AG04449 (cell line): ENCODE measurements at places on chromosomes 12 and 14.

- no peak for DNase-seq
Measured at GRCh38 chr14:96051642-96052540, 12.7 kb downstream of the C14orf132 start.

DNA sequence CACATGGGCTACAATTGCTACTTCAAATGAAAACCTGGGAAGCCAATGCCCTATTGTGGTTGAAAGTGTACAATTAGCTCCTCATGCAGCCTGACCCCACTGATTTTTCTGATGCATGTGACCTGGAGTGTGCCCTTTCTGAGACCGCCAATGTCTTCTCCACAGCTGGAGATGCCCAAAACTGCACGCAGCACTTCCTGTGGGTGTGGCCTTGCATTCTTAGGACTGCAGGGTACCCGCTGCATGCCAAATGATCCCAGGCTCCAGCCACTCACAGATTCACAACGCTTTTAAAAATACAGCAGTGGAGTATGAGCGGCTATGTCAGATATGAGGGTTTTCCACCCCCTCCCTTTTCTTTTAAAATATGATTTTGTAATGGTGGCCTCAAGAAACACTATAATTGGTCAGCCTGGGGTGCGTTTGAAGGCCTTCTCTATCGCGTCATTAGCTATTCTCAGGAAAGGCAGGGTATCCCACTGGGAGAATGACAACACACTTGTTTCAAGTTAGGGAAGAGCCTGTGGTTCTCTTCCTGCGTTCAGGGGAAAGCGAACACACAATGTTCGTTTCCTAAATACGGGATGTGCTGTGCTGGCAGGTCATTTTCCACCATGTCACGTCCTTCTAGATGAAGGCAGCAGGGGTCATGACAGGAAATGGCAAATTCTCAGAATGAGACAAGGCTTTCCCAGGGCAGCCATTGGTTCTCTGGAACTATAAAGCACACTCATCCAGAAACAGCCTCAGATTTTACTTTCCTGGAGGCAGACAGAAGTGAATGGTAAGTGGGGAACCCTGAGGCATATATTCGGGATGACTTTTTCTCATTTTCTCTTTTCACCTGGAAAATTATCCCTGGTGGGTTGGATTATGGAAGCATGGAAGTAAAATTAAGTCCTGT is at the start of gene APOLD1:
APOLD1 (plus strand) TSS at position 749 of the 904 bp plus-strand sequence; CDS start at position 782, 33 bp downstream.
- no peak for DNase-seq

GRCh38 chr12:13702381-13702780 is 279.0 kb downstream of the GRIN2B start:
- DNase-seq, result no peak

GRCh38 chr12:52992699-52993557 is 13.3 kb upstream of the EIF4B start:
- no peak for DNase-seq

- DNase-seq, result no peak
Measured at GRCh38 chr12:94532490-94533422, 73.1 kb upstream of the CEP83 start.

- DNase-seq, result no peak
Measured at GRCh38 chr14:51844081-51844881, 16.1 kb upstream of the GNG2 start.

GRCh38 chr12:2267703-2268470 is 215.1 kb downstream of the CACNA1C start:
- no peak for DNase-seq

DNA sequence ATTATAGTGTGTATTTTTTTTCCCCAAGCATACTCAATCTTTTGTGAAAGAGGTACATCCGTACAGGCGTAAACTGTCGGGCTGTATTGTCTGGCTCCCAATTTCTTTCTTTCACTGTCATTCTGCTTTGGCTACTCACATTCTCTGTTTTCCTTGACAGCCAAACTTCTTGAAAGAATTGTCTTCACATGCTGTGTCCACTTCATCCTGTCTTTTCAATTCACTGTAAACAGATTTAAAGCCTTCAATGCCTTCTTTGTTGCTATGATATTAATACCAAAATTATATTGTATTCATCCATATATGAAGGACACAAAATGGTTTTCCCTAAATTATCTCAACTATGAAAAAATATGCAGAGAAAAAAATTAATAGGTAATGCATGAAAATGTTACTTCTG is 6.0 kb upstream of the ATP23 start:
- no peak for DNase-seq

DNA sequence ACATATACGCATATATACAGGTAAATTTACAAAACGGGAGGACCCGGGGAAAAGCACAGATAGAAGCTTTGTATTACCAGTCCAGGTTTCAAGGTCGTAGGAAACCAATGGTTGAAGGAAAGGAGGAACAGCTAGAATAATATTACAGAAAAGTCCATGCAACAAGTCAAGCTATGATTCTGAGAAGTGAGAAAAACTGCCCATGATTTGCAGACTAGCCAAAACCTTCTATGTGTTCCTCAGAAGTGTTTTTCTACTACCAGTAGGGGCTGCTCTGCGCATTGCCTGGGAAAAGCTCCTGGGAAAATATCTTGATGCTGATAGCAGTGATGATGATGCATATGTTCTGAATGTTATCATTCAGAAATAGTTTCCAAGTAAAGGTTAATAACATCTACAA is 2.2 kb downstream of the PDZRN4 start:
- no peak for DNase-seq

- DNase-seq, result no peak
Measured at GRCh38 chr12:124480469-124481256, 86.7 kb downstream of the NCOR2 start.

GRCh38 chr12:100169345-100169744 is 26.7 kb upstream of the BLTP3B start:
- no peak for DNase-seq

GRCh38 chr14:77950371-77951063 is 150.6 kb downstream of the ADCK1 start:
- DNase-seq, result no peak

GRCh38 chr14:77485901-77486678 is 12.5 kb downstream of the ISM2 start:
- DNase-seq, result peak; percentile 31

GRCh38 chr12:92139634-92140150 is 6.0 kb downstream of the BTG1 start:
- DNase-seq, result no peak
